NCI-H345 (cell line): ENCODE measurements at places on chromosomes 4 and X.

GRCh38 chr4:87491436-87491835, 37.7 kb downstream of the SPARCL1 start:
- DNase-seq = no peak

DNA sequence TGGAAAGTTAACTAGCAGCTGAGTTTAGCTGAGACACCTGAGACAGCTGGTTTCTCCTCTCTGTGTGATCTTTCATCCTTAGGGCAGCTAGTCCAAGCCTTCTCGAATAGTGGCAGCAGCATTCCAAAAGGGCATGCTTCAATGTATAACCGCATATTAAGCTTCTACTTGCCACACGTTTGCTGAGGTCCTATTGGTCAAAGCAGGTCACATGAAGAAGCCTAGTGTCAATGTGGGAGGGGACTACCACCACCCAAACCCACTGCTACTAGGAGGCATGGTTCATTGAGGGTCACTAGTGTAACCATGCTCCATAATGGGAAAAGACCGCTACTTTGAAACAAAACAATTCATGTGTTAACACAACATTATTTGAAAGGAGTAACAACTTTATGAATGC, 314.9 kb upstream of the SMIM31 start:
- no peak for DNase-seq

DNA sequence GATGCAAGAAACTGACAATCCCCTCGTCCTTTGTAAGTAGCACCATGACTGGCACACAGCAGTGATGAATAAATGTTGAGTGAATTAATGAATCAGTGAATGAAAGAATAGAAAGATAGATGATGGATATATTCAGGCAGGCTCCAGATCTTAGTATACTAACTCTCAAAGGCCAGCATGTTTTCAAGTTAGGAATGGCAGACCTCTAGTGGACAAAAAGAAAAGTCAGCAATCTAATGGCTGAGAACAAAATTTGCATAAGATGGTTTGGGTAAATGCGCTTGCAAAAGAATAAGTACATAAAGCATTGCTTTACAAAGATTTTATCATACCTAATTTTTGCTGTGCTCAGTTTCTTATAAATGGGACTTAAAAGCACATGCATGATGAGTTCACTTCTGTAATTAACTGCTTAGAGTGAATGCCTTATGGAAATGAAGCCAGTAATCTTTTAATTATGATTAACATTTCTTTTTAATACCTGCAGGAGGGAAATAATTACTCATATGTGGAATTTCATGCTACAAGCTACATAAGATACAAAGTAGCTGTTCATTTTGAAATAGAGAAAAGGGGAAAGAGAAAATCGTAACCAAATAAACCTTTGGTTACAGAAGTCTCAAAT, 126.9 kb upstream of the GPRIN3 start:
- peak; percentile 40 for DNase-seq

- DNase-seq = no peak
Observed at GRCh38 chrX:39507617-39508299, 590.0 kb downstream of the BCOR start.

DNA sequence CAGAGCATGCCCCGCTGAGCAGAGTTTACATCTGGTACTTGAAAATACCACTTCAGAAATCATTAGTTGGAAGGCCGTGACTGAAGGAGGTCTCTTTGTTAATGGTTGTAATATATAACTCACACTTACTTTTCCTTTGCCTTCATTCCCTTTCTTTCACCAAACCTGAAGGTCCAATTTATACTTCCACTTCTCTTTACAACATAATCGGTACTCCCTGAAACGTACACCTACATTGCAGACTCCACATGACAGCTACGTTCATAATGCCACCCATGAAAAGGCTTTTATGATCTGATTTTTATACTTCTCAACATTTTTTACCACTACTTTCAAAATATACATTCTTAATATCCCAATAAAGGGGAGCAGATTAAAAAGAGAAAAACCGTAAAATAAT, 298.7 kb downstream of the C4orf33 start:
- no peak for DNase-seq

DNA sequence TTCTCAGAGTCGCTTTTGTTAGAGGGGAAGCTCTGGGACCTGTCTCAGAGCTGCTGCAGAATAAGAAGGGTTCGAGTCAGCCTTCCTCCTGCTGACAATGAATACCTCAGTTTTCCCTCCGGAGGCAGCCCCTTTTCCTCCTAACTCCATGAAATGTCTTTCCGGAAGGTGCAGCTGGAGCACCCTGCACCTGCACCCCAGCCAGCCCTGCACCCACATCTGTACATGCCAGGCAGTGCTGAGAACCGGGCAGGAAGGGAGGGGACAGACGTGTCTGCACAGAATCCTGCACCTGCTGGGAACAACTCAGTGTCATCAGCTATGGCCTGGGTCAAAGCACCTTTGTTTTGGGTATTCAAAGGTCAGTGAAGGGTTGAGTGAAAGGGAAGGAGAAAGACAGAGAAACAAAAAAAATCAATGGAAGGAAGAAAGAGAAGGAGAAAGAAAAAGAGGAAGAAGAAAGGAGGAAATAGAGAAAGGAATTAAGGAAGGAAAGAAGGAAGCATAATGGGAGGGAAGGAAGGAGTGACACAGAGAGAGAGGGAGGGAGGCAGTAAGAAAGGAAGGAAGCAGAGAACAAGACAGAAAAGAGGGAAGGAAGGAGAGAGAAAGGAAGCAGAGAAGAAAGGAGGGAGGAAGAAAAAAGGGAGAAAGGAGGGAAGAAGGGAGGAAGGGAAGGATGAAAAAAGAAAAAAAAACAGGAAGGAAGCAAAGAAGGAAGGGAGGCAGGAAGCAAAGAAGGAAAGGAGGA, 273.7 kb downstream of the DHRSX start:
- DNase-seq = no peak

DNA sequence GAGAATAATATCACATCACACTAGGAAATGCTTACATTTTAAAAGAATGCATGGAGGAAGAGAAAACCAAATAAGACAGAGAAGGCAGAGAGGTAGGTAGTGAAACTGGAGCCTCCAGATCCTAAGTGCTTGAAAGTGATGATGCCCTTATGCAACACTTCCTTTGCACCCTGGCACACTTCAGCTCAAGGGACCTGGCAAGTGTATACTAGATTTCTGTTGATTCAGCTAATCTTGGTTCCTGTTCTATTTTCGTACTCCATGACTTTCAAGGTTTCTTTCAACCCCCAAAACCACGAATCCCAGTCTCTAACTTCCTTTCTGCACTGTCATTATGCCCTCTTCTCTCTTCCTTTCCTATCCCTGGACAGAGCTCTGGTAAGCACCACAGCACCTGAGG, 36.9 kb upstream of the SH3KBP1 start:
- DNase-seq = no peak

GRCh38 chr4:124157396-124158083, 555.0 kb downstream of the ANKRD50 start:
- no peak for DNase-seq

- no peak for DNase-seq
Observed at GRCh38 chr4:150960079-150960478, 55.0 kb downstream of the LRBA start.

DNA sequence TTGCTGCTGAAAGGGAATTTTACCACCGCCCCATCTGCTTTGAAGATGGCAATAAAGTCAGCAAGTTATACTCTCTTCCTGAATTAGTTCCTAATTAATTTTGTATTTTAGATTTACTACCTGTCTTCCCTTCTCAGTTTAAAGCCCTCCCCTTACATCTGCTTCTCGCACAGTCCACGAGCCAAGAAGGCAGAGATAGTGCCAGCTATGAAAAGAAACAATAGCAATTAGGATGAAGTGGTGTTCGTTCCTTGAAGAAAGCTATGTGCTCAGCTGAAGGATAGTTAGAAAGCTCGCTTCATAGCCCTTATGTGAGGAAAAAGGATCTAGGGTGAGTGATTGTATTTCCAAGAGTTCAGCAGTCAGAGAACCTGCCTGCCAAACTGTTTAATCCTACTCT, 1678.8 kb upstream of the TENM3 start:
- DNase-seq = no peak

GRCh38 chr4:124276461-124276860, 436.1 kb downstream of the ANKRD50 start:
- DNase-seq = no peak

GRCh38 chr4:165926307-165926706, 53.3 kb downstream of the TLL1 start:
- DNase-seq = no peak

DNA sequence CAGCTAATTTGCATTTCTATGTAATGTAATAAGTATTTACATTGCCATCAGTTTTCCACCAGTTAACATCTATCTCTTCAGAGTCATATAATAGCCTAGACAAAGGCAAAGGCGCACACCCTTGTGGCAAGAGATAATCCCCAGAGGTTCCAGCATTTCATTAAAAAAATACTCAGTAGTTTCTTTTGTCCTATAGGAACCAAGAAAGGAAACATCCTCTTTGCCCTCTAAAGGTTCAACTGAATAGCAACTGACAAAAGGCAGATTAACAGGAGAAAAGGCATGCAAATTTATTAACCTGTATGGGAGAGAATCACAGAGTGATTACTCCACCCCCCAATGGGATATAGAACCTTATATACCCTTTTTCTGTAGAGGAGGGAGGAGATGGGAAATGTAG, 48.4 kb downstream of the MAGEB17 start:
- no peak for DNase-seq

DNA sequence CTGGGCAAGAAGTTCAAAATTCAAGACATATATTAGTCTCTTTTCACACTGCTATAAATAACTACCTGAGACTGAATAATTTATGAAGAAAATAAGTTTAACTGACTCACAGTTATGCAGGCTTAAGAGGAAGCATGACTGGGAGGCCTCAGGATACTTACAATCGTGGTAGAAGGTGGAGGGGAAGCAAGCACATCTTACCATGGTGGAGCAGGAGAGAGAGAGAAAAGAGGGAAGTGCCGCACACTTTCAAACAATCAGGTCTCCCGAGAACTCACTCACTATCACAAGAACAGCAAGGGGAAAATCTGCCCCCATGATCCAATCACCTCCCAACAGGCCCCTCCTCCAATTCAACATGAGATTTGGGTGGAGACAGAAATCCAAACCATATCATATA, 273.3 kb upstream of the RASGEF1B start:
- DNase-seq = no peak

DNA sequence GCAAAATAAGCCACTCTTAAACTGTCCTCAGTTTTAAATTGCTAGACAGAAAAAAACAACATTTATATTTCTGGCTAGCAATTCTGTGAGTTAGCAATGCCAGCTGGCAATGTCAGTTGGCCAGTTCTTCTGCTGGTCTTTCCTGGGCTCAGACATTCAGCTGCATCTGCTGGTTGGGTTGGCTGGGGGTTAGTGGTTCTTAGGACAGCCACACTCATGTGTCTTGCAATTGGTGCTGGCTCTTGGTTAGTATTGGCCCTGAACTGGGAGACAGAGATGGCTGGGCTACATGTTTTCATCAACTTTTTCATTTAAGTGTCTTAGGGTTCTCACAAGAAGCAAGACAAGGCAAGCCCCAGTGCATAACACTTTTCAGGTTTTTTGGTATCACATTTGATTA, 48.0 kb upstream of the PDLIM5 start:
- DNase-seq = no peak

DNA sequence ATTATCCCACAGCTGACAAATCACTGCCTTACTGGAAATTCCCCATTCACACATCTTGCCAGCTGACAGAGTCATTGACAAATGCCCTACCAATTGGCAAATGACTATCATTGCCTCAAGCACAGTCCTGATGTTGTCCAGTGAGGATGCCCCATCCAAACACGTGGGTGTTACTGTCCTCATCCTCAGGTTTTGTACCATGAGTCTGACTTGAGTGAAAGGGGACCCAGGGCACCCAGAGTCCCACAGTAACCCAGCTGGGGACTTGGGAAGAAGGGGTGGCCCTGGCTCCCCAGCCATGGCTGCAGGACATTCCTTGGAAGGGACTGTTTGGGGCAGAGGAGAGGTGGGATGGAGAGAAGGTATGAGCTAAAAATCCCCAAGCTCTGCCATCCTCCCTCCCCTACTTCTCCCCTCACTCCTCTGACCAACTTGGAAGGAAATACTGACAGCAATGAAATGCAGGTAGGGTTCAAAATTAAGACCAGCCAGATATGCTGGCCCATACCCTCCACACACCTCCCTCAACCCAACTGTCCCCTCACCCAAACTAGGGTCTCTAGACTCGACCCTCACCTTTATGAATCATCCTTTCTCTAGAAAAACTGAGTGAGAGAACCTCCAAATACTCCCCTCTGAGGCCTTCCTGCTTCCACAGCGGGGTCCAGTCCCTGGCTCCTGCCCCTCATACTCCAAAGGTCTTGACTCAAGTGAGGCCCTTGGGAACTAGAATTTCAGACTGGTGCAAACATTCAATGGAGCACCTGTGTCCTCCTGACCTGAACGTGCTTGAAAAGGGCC, 5.1 kb downstream of the TIMP1 start:
- DNase-seq = no peak

DNA sequence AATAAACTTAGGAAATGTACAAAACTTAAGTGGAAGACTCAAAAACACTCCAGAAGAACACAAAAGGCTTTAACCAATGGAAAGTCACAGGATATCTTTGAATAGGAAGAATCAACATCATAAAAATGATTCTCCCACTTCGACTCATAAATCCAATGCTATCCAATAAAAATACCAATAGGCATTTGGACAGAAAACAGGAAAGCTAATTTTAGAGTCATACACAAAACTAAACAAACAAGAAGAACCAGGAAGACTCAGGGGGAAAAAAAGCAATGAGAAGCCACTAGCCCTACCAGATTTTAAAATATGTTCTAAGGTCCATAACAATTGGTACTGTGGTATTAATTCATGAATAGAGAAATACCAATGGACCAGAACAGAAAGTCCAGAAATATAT, 28.2 kb downstream of the SLC9A7 start:
- no peak for DNase-seq

DNA sequence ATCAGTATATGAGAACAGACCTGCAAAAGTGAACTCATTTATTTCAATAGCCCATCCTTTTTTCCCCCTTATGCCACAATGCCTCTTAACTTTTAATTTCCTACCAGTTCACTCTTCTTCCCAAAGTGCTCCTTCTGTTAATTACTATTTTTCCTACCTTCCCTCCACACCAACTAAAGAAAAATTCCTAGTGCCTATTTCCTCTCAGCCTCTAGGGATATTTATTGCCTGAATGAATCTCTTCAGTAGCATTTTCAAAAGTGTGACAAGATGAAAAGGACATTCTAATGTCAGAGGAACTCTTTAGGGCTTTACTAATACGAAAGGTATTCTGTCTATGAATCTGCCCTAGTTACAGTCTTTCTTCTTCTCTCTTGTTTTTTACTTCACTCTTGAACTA, 181.1 kb upstream of the SPRY1 start:
- DNase-seq = no peak
